Stimulated activated CD8-positive, alpha-beta memory T cell treated with anti-CD3 and anti-CD28 coated beads, Interleukin-7, amount 100 ng/mL, for 1 hour (primary cell): ENCODE measurements at places on chromosomes 4 and X.

DNA sequence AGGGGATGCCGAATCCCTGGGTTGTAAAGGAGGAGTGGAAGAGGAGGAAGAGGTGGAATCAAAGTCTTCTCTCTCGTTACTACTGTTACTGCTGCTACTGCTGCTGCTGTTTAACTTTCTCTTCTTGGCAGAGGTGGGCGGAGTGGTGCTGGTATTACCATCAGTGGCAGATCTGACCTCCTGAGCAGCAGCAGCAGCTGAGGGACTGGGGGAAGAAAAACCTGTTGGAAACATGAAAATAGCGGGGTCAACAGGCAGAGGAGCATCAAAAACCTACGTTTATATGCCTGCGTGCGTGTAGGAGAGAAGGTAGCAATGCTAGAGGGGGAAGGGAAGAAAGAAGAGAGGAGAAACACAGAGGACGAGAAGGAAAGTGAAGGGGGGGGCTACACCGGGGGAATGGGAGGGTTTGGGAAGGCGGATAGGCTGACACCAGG lies 339 bp downstream of the CUL4B start:
- DNase-seq = no peak

GRCh38 chrX:33194876-33195433 lies 16.4 kb downstream of the DMD start:
- no peak for DNase-seq

DNA sequence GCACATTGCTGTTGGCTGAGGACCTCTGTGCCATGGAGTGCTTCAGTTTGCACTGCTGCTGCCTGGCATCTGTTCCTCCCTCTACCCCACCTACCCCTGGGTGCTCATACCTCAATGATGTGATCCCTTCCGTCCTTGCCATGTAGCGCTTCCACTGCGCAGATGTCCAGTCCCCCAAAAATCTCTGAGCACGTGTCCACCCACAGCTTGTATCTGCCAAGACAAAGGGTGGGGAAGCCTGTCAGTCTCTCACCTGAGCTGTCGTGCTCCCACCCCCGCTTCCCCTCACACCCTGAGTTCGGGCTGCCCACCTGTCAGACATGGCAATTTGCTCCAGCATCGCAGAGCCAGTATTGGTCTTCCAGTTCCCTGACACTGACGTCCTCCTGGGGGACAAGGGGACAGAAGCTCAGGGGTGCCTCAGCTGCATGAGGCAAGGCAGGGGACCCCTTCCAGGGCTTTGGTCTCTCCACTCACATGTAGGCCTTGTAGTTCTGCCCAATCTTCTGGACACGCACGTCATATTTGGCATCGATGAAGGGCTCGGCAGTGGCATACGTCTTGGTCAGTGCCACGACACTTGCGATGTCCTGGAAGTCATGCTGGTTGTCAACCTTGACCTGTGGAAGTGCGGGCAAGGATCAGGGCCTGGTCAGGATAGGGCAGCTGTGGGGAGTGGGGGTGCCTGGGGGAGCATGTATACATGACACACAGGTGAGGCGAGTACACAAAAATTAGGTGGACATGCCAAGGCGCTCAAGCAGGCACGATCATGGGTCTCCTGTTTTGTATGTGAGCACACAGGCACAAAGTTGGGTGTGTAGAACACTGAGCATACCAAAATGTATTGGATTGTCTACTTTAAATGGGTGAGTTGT lies 6.0 kb upstream of the TIMP1 start:
- no peak for DNase-seq

GRCh38 chr4:16967722-16968121 lies 69.3 kb upstream of the LDB2 start:
- no peak for DNase-seq

DNA sequence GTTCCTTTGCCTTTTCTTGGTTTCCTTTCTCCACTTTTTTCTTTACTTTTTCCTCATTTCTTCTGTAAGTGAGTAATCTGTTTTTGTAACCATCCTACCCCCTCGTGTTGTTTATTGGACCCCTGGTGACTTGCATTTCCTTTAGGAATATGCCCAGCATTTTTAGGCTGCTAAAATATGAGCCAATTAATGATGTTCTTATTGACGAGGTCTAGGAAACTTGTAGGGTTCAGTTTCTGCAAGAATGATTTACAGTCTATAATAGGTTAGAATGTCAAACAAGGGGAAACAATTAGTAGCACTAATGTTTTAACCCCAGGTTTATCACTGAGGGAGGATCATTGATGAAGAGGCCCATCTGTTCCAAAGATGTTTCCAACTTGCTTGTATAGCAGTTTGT lies 79.0 kb downstream of the CPE start:
- no peak for DNase-seq

GRCh38 chrX:105822138-105823091 lies at the start of gene NRK:
TSS of gene NRK (plus strand) at chrX:105822539. CDS start at chrX:105822846, 307 bp downstream.
- no peak for DNase-seq

DNA sequence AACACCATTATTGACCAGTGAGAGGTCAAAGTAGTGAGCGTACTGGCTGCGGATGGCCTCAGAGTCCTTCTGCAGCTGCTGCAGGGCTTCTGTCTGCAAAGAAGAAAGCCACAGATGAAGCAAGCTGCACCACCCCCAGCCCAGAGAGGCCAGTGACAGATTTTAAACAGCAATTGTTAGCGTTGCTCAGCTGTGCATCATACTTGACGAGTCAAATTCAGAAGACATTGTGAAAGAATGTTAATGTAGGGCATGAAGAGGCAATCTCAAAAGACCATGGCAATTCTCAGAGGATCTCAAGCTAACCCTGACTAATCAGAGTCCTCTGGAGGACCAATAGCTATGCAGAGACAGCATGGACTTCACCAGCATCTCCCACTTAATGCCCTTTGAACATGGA lies 16.6 kb downstream of the DKC1 start:
- no peak for DNase-seq

DNA sequence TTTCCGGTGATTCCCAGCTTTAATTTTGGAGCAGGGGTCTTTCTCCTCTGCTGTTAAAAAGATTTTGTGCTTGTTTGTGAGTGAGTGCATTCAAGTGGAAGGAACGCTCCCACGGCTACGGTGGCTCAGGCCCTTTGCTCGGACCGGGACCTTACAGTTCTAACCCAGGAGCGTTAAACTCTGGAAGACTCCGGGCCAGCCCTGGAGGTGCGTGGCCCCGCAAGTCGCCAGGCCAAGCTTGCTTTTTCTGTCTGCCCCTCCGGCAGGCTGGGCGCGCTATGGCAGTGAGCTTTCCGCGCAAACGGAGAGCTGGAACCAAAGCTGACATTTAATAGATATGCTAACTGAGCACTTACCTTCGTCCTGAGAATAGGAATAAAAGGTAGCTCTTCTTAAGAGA lies 18.3 kb upstream of the PITX2 start:
- no peak for DNase-seq

DNA sequence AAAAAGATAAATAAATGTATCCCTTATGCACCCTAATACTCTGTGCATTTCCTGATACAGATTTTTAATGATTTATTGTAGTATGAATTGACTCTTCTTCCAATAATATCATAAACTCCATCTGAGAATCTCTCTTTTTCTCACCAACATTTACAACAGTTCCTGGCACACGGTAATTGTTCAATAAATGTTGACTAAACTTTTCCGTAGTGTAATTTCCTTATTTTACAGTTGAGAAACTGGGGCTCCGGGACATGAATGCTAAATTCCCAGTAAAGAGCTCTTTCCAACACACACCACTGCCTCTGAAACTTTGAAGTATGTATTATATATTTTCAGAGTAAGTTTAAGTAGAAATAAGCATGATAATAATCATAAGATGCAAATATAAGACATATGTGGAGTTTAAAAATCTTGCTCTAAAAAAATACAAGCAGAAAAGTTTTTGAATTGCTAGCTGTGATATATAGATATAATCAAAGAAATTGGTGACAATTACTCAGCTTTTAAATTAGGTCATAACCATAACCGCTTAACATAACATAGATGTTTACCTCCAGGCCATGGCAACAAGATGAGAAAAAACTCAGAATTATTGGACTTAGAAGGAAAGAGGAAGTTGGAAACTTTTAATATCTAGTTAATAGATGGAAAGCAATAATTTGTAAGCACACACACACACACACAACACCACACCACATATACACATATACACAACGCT lies 28.2 kb upstream of the ANTXR2 start:
- no peak for DNase-seq

DNA sequence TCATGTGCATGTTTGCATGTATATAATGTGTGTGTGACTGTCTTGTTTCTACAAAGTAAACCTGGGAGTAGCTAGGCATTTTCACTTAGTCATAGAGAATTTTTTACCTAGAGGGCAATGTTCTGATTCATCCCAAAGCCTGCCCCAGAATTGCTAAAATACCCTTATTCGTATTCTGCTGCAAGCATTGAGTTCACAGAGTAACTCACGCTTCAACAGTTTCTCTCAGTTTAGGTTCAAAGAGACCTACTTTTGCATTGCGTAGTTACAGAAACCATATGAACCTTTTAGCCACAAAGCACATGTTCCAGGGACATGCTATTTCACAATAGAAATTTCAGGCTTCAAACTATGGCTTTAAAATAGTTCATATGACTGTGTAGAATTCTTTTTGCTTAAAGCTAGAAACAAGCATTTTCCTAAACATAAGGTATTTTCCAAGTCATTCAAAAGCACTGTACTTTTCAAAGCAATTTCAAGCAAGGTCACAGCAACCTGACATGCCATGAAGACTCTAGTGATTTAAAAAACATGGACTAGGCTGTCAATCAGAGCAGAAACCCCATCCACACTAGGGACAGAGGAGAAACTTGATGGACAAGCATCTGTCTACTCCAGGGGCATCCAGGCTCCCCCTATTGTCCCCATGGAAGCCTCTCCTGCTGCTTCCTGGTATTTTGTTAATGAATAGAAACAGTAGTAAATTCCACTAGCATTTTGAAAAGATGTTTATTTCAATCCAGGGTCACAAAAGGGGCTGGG lies 81.5 kb upstream of the MAPK10 start:
- DNase-seq = no peak

- no peak for DNase-seq
These were observed 182.8 kb downstream of the QDPR start for GRCh38 chr4:17329046-17329445.

DNA sequence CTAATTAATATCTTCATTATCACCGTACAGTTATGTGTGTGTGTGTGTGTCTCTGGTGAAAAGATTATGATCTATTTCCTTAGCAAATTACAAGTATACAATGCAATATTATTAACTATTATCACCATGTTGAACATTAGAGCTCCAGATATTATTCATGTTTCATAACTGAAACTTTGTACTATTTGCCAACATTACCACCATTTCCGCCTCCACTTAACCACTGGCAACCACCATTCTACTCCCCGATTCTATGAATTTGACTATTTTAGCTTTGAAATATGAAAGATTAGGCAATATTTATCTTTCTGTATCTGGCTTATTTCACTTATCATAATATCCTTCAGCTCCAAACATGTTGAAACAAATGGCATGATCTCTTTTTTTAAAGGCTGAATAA lies 717.9 kb downstream of the ARAP2 start:
- no peak for DNase-seq

DNA sequence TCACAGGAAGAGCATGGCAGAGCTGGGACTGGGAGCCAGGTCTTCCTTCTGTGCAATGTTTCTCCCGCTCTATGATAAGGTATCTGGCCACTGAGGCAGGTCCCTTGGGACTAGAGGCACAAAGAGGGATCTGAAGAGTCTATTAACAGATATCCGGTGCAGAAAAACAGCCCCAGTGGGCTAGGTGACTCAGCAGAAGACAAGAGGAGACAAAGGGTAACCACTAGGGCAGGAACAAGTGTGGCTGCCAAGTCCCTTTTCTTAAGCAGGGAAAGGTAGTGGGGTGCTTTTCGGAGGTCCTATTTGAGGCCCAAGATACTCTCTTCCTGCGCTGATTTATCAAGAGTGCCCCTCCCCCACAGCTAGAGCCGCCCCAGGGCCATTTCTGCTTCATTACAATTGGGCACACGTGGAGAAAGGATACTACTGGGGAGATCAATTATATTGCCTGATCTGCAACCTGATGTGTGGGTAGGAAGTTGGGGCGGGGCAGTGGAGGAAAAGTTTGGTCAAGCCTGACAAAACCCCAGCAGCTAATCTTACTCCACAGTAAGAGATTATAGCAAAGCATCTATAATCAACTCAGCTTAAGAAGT lies at the start of gene DGAT2L6:
Gene DGAT2L6, plus strand, starts transcription at position 546 of the 596 bp plus-strand sequence. CDS start 100 bp downstream, outside the sequence.
- no peak for DNase-seq

DNA sequence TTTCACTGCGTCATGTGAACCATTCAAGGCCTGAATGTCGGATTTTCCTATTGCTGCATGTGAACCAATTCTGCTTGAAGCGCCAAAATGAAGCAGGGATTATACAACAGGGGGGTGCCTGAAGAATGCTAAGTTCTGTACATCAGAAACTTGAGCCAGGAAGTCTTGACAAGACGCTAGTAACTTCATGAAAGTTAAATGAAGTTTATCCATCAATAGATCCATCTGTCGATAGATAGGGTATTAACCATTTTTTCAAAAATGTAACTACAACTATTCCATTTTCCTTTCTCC lies 590 bp upstream of the NAF1 start:
- DNase-seq = no peak

GRCh38 chrX:64202808-64203325 lies 2.6 kb downstream of the AMER1 start:
- DNase-seq = no peak

- no peak for DNase-seq
These were observed 93.6 kb upstream of the NAP1L5 start for GRCh38 chr4:88791274-88791673.

- no peak for DNase-seq
These were observed 47.2 kb downstream of the MAP7D3 start for GRCh38 chrX:136203951-136204350.

DNA sequence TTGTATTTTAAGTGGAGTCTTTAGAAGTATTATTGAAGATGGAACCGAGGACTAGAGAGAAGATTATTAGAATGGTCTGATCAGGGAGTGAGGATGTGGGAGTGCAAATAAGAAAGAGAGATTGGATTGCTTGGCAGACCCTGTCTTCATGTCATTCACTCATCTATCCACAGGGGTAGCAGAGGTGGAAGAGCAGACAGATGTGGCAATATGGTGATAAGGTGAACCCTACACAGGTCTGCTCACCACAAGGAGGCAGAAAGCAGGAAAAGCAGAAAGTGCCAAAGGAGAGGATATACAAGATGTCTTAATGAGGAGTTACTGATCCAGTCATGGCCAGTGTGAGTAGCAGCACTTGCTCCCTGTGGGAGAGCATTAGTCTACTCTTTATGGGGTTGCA lies 129.4 kb downstream of the MAGEE2 start:
- no peak for DNase-seq

DNA sequence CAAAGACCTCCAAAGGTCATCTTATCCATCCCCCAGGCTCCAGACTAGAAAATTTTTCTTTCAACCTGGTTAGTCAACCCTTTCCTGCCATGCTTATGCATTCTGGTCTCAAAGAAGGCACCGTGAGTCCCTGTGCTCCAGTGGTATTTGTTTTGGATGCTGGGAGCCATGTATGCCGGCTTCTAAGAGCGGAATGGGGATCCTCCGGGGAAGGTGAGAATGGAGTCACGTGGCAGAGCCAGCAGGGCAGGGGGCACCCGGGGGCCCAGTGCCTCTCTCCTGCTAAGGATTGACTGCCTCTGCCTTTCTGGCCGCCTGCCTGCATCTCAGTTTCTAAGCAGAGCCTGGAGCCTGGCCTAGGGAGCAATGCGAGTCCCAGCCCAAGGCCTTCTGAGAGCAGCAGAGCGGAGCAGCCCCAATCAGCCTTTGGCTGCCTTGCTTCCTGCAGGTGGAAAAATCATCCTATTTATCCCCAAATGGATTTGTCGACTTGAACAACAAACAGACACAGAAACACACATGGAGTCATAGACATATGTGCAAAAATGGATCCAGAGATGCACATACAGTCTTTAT lies 141.0 kb downstream of the PJA1 start:
- no peak for DNase-seq
